CD4-positive, alpha-beta T cell treated with Interleukin-2 at 100 ng/mL for 4 hours (primary cell): ENCODE measurements at places on chromosomes 1 and 21.

DNA sequence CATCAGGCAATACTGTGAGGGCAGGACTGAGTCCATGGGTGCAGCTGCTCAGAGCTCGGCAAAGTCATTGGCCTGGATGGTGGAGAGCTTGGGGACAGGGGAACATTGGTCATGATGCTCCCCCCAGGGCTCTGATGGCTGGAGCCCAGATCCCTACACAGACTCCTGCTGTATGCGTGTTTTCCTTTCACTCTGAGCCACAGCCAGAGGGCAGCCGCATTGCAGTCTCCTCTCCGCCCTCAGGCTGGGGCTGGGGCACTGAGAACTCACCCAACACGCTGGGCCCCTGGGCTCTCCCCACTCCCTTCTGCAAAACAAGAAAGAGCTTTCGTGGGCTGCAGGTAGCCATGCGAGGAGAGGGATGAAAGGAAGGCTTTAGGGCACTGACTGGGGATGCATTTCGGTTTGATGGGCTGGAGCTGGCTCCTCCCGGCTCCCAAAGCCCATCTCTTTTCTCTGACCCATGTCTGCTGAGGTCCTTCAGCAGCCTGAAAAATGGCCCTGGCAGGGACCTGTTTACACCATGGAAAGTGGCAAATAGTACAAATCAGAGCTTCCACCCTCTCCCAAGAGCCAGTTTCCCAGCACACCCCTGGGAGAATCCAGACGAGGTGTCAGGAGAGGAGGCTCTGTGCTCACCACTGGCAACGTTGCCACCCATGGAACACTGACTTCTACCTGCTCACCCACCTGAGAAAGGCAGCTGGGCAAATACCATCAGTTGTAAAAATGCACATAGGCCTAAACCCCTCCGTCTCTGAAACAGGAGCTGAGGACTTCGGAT is 43.8 kb downstream of the CAPN2 start:
- no peak for DNase-seq

GRCh38 chr1:181872562-181872961 is 188.9 kb downstream of the ZNF648 start:
- DNase-seq = no peak

DNA sequence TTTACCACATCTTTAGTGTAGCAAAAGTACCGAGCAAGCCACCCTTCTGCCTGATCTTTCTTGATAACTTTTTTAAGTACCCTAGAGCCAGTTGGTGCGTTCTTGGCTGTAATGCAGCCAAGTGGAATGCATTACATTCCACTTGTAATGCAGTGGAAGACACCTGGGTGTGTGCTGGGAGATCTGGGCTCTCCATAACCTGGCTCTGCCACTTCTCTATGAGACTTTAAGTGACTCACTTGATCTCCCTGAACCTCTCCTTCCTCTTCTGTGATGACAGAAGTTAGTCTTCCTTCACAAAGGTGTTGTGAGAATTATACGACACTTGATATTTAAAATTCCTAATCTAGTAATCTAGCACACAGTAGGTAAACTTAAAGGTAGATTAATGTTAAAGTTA is 35.3 kb upstream of the NFIA start:
- DNase-seq = no peak

DNA sequence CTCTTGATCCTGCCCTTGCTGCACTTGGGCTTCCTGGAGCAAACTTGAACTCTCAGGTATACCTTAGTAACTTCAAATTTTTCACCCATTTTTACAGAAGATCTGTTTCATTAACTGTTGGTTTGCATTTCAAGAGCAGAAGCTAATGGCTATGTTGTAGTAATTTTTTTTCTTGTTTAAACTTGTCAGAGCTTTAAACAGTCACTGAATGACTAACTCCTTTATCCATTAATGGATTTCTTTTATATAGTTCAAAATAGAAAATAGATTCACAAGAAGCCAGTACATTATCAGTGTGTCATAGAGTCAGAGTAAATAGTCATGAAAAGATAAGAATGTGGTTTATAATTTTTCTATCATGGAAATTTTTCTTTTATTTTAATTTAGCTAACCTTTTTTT is 13.6 kb downstream of the SRSF11 start:
- no peak for DNase-seq

GRCh38 chr1:119799599-119800177 is 11.6 kb downstream of the REG4 start:
- DNase-seq = no peak

DNA sequence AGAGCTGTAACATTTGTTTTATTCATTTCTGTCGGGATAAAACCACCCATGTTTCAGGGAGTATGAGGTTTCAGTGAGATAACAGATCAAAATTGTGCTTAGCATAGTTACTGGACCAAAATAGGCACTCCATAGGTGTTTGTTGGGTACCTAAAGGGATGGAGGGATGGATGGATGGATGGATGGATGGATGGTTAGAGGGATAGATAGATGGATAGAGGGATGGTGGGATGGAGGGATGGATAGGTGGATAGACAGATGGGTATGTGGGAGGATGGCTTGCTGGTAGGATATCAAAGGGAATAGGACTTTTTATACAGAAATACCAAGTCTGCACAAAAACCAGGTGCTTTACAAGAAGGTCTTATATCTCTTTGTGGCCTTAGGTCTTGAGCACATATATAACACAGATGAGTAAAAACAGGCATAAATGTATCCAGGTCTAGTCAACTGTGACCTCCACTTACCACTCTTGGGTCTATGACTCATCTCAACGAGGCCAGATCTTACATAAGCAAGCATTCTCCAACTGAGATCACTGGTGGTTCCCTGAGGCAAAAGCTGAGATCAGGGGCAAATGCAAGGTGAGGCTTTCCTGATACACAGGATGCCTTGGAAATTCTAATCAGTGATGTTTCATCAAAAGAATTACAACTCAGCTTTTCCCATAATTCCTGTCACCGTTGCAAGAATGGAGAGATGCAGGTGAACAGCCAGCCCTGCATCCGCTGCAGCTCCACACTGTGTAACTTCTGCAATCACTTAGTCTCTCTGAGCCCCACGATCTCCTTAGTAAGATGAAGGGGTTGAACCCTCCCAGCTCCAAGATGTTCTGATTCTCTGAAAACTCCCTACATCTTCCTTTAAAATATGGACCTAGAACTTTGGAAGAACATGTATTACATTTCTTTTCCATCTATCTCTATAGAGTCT is 32.0 kb downstream of the PTAFR start:
- DNase-seq = no peak

- no peak for DNase-seq
These were observed 88.1 kb downstream of the UCK2 start for GRCh38 chr1:165915480-165915879.

GRCh38 chr1:160781186-160781766 is 14.7 kb upstream of the LY9 start:
- DNase-seq = no peak

GRCh38 chr1:119866451-119866850 is 29.9 kb downstream of the ADAM30 start:
- no peak for DNase-seq

DNA sequence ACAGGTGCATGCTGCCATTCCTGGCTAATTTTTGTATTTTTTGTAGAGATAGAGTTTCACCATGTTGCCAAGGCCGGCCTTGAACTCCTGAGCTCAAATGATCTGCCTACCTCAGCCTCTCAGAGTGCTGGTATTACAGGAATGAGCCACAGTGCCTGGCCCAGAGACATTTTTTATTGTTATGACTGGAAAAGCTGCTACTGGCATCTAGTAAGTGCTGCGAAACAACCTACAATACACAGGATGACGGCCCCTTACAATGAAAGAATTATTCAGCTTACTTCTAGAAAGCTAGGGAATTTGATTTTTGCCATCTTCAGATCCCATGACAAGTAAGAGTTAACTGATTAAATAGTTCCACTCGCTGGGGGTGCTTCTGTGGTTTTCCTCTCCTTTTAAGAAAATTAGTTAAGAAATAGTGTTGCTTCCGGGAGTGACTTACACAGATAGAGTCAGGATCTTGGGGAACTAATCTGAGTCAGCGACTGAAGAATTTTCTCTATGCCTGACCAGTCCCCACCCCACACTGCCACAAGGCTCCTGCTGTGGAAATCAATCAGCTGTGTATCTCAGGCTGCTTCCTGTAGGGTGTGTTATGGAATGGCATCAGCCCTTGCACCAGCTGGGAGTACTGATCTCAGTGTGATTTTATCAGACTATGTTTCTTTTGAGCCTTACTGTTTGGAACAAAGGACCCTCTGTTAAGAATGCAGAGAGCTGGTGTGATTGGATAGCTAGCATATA is 93.0 kb upstream of the BMP8A start:
- peak; percentile 47 for DNase-seq

GRCh38 chr1:81231729-81232038 is 569.0 kb upstream of the ADGRL2 start:
- DNase-seq = no peak

DNA sequence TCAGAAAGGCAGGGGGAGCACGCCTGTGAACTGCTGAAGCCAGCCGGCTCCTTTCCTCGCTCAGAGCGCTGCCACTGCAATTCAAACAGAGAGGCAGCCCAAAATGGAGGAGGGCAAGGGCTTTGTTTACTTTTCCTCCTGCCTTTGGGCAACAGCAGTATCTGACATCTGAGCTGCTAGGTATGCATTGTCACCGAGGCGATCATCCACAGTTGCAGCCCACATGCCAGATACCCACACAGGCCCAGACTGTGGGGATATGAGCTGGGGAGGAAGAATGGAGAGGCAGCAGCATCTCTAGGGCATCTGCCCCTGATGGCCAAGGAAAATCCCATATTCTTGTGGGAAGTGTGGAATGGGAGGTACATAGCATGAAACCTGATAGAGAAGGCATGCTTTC is 357.1 kb downstream of the BARHL2 start:
- no peak for DNase-seq

- no peak for DNase-seq
These were observed 292.7 kb downstream of the PRDM2 start for GRCh38 chr1:13992489-13993285.

DNA sequence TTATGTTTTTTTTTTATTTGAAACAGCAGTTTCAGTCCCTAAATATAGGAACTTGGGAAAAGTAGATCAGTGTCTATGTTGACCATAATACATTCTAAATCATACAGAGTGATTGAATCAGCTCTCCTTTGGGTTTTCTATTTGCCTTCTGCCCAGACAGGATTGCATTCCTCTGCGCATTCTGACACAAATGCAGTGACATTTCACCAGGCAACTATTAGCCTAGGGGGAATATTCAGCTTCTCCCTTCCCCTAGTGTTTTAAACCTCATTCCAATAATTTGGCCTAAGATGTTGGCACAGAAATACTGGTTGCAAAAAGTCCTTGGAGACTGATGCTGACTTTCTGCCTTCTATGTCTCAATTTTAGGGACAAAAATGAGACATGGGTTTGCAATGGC is 172.8 kb downstream of the PTGER3 start:
- DNase-seq = no peak

DNA sequence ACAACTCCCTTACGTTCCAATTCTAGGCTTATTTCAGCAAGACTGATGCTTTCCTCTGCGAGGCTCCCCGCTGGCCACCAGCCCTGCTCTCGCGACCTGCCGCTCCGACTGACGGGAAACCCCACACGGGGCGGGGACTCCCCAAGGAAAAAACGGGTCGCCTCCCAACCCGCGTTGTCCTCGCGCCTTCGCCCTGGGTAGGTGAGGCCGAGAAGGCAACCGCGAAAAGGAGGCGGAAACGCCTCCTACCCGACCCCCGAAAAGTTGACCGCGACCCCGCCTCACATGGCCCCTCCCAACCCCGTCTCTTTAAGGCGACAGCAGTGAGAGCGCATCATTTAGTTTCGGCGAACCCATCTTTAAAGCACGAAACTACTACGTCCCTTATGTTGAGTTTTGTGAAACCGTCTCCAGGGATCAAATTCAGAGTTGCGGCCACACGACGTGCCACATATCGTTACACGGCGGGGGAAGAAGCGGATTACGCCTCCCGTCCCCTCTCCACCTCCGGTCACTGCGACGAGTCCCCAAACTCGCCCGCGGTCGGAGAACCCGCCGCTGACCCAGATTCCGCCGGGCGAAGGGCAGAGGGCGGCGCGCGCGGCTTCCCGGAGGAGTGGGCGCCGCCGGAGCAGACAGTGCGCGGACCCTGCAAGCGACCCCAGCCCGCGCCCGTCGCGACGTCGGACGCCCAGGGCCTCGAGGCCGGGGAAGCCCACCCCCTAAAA is 1.2 kb downstream of the ANP32E start:
- DNase-seq = peak; percentile 87

- no peak for DNase-seq
These were observed 401 bp upstream of the PRUNE1 start for GRCh38 chr1:151007853-151008243.

DNA sequence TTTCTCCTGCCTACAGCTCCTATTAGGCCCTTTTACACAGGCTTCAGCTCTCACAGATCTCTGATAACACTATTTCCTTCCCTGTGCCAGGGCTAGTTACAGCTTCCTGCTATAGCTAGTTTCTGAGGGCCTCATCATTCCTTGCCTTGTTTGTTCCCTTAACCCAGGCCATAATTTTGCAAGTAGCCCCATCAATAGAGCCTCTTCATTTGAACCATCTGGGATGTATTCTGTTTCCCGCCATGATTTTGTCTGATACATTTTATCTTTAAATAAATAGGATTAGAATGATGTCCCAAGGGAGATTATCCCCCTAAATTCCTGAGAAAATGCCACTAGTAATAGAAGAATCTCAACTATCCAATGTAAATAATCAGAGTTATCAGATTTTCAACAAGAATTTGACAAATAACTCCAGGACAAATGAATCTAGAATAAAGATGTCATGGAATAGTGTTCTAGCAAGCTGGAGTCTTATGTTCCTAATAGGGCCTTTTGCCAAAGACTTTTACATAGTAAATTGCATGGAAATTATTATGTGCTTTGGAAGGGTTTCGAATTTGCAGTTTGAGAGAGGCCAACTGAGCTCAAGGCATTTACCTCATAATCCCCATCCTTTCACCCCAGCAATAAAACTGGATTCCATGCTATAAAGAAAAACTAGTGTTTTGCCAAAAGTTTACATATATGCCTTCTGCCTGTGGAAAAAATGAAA is 16.1 kb downstream of the IFT25 start:
- DNase-seq = no peak

GRCh38 chr1:165865633-165866340 is 38.4 kb downstream of the UCK2 start:
- no peak for DNase-seq

GRCh38 chr1:54981466-54981865 is 1.0 kb downstream of the TMEM61 start:
- no peak for DNase-seq

DNA sequence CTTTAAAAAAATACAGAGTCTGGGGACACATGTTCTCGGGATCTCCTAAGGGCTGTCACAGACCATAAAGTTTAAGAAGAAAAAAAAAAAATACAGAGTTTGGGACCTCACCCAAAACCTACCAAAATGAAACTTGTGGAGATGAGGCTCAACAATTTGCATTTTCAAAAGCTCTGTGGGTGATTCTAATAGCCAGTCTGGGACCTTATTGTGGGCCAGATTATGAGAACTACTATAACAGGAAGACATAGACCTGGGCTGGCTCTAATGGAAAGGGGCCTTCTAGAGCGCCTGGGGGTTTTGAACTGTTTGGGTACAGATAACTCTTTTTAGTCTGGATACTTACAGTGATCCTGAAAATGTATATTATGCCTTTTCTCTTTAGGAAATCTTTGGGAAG is 69.1 kb downstream of the LAMC1 start:
- DNase-seq = no peak

GRCh38 chr1:162008799-162009198 is 14.9 kb downstream of the OLFML2B start:
- no peak for DNase-seq
